Activated T-cell treated with anti-CD3 and anti-CD28 coated beads for 1 hour (primary cell): ENCODE measurements at places on chromosomes 5 and 9.

- DNase-seq = peak; percentile 57
These were observed 851 bp downstream of the NACC2 start for GRCh38 chr9:136093995-136094881.

GRCh38 chr5:131634238-131634637 lies 791 bp downstream of the RAPGEF6 start:
- no peak for DNase-seq

DNA sequence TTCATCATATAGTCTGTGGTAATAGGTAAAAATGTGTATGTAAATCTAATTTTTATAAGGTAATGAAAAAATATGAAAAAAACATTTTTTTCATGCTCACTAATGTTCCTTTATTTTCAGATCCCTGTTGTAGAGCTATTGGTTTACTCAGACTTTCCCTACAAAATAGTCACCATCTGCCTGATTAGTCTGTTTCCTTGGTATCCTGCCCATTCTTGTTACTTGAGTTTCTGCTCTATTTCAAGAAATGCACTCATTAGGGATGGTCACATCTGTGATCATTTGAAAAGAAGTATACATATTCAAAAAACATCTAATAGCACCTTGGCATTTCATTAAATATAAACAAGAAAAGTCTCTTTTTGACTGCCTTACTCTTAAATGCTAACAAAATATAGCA lies 21.6 kb upstream of the RASA1 start:
- no peak for DNase-seq

DNA sequence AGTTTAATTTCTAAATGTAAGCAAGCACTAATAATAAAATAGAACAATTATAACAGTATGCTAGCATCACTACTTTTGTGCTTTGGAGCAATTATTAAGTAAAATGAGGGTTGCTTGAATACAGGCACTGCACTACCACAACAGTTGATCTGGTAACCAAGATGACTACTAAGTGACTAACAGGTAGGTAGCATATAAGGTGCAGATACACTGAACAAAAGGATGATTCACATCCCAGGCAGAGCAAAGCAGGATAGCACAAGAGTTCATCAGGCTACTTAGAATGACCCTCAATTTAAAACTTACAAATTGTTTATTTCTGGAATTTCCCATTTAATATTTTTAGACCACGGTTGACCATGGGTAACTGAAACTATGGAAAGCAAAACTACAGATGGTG lies 48.0 kb upstream of the RGS7BP start:
- DNase-seq = no peak

GRCh38 chr9:115690786-115691496 lies 462.6 kb upstream of the PAPPA start:
- DNase-seq = no peak

- no peak for DNase-seq
These were observed 381.8 kb downstream of the MLLT3 start for GRCh38 chr9:20240498-20240897.

DNA sequence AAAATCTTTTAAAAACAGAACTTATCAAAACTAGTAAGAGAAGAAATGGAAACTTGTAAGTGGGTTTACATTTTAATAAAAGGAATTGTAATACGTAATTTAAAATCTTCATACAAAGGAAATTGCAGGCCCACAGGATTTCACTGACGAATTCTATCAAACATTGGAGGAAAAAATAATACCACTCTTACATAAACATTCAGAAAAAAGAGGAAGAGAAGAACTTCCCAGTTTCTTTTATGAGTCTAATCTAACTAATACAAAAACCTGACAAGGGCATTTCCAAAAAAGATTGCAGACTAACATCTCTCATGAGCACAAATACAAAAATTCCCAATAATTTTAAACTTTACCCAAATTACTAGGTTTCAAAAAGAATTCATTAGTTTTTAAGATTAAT lies 149.0 kb downstream of the RANBP17 start:
- DNase-seq = no peak

GRCh38 chr9:135103931-135104639 lies 16.6 kb downstream of the OLFM1 start:
- no peak for DNase-seq

DNA sequence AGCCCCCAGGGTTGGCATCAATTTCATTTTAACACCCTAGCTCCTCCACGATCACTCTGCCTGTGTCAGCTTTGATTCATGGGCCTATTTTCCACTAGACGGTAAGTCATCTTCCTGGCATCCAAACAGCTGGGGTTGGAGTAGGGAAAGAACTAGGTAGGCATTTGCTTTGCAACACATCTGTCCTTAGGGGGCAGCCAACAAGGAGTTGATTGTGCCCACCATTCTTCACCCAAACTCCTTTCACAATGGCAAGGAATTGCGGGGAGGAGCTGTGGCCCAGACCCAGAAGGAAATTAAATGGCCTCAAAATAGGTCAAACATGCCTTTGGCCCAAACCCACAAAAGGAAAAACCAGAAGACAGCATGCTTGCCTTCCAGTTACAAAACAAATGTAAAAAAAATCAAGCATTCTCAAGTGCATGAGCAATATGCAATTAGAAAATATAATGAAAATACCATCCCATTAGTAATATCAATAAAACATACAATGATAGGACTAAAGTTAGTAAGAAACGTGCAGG lies 71.8 kb downstream of the NRG2 start:
- no peak for DNase-seq
